ENCODE measurements at places on chromosomes 6 and 20. TPM values are rescaled to one million over a fixed set of nuclear protein-coding genes. Genes with fewer than 3 reads are reported as not detected.

The POU5F1 gene
- 2.0 TPM for total RNA-seq

The HLA-DQB1 gene
- total RNA-seq, result not detected

The MYLK4 gene
- total RNA-seq, result 0.93 TPM

The SRF gene
- total RNA-seq, result 32.1 TPM

The GFRAL gene
- total RNA-seq, result not detected

The ZNF311 gene
- total RNA-seq, result 5.0 TPM

The CUTA gene
- 212 TPM for total RNA-seq

The ADTRP gene
- 25.3 TPM for total RNA-seq

The BTN3A1 gene
- total RNA-seq, result 15.5 TPM

The VSTM2L gene
- total RNA-seq, result 15.6 TPM

The NKX2-4 gene
- total RNA-seq, result not detected

The ZSCAN23 gene
- 4.7 TPM for total RNA-seq

The CHMP4B gene
- total RNA-seq, result 95.2 TPM

The PSORS1C1 gene
- 7.7 TPM for total RNA-seq

The SDCBP2 gene
- 11.8 TPM for total RNA-seq

The ARHGAP40 gene
- not detected for total RNA-seq

The MYH7B gene
- total RNA-seq, result 0.07 TPM

The KIAA0408 gene
- total RNA-seq, result not detected

The ADGRG6 gene
- 28.8 TPM for total RNA-seq

The DDO gene
- not detected for total RNA-seq

The PACRG gene
- total RNA-seq, result not detected

The SLPI gene
- total RNA-seq, result 273 TPM

The CSTF1 gene
- total RNA-seq, result 30.1 TPM

The EYA4 gene
- total RNA-seq, result not detected

The SCGN gene
- total RNA-seq, result not detected

The ZSCAN12 gene
- total RNA-seq, result 4.4 TPM

The RPP40 gene
- 34.8 TPM for total RNA-seq

The LIN28B gene
- not detected for total RNA-seq

The CHRNA4 gene
- not detected for total RNA-seq

The GUCA1A gene
- not detected for total RNA-seq

The ADGRF1 gene
- 3.5 TPM for total RNA-seq

The SIRPB2 gene
- 1.3 TPM for total RNA-seq

The PRSS16 gene
- 27.9 TPM for total RNA-seq

The B3GAT2 gene
- not detected for total RNA-seq

The SLC22A2 gene
- total RNA-seq, result not detected

The CNR1 gene
- total RNA-seq, result not detected

The KCNG1 gene
- total RNA-seq, result 24.8 TPM

The TM9SF4 gene
- total RNA-seq, result 52.3 TPM

The SNPH gene
- total RNA-seq, result 2.6 TPM

The PRDM13 gene
- total RNA-seq, result not detected

The HMGN3 gene
- total RNA-seq, result 18.7 TPM

The DDAH2 gene
- total RNA-seq, result 13.5 TPM

The SLC35F1 gene
- total RNA-seq, result not detected

The SYCP2L gene
- total RNA-seq, result not detected

The CD109 gene
- total RNA-seq, result 94.5 TPM

The EGFL8 gene
- total RNA-seq, result 3.1 TPM

The SASH1 gene
- 18.4 TPM for total RNA-seq

All from MCF 10A (cell line).